Left forelimb (tissue), 1 donor: ENCODE measurements at places on chromosomes 3 and 15.

DNA sequence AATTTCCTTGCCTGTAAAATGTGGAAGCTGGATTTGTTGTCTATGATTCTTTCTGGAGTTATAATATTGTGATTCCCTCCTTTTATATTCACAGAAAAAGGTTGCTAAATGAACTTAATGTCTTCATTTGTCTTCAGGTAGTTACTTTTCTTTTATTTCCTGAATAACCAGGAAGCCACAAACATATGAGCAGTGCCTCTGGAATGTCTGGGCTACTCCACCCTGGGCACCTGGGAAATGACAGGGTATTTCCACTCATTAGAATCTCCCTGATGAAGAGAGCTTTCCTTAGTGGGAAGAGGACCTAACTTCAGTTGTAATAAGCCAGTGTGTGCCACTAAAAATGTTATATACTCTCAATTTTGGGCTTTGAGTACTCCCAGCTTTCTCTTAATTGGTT lies 3.8 kb upstream of the SLMAP start:
- no peak for DNase-seq

GRCh38 chr3:182730675-182731042 lies 62.6 kb upstream of the ATP11B start:
- DNase-seq, result no peak

DNA sequence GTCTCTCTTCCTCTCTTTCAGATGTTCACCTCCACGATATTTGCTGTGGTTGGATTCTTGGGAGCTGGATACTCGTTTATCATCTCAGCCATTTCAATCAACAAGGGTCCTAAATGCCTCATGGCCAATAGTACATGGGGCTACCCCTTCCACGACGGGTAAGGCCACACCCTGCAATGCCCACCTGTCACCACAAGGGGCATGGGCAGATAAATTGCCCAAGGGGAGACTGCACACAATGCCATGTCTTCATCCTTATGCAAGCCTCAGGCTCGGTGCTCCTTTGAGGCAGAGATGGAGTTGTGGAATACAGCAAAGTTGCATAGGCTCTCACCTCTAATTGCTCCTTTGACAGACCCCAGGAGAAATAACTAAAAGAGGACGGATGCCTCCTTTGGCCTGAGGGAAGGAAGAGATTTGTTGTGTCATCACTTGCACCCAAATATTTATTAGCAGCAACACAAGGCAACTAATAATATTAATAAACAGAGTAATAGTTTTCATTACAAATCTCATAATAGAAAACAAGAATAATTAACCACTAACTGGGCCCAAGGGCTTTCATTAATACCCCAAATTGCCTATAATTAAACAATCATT lies 13.2 kb downstream of the TM4SF4 start:
- no peak for DNase-seq

DNA sequence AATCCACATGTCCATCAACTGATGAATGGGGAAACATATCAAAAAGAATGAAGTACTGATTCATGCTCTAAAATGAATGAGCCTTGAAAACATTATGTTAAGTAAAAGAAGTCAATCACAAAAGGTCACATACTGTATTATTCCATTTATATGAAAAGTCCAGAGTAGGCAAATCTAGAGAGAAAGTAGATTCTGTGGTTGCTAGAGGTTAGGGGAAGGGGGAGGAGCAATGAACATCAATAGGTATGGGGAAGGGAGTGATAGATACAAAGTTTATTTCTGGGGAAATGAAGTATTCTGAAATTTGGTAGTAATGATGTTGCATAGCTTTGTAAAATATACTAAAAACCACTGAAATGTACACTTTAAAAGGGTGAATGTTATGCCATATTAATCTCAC lies 14.5 kb downstream of the SERP1 start:
- no peak for DNase-seq

DNA sequence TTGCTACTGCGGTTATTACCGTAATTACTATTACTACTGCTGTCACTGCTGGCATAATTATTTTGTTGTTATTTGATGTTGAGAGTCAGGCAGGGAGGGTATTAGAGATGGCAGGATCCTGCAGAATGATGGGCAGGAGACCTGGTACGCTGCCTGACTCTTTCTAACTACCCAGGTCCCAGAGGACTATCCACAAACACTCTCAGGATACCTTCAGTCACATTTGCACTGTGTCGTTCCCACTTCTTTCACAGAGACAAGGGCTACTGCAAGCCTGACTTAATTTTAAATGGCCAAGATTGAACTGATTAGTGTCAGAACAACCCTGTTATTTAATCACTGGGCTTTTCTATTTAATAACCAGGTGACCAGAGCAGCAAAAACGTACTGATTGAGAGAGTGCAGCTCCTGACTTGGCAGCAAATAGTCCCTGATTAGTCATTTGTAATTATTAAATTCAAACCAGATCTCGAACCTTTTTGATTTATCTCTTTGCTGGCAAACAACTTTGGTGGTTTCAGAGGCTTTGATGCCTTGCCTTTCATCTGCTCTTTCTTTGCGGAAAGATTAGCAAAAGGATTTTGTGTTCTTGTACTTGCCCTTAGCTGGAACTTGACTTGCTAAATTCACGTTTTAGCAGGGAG lies 88.8 kb upstream of the ARHGEF3 start:
- no peak for DNase-seq

GRCh38 chr15:100909565-100909964 lies 9.6 kb upstream of the LRRK1 start:
- DNase-seq, result no peak

- peak; percentile 57 for DNase-seq
These were observed 132.2 kb downstream of the KLF13 start for GRCh38 chr15:31458596-31459399.

GRCh38 chr3:192364316-192364715 lies 363.0 kb downstream of the FGF12 start:
- DNase-seq, result no peak

DNA sequence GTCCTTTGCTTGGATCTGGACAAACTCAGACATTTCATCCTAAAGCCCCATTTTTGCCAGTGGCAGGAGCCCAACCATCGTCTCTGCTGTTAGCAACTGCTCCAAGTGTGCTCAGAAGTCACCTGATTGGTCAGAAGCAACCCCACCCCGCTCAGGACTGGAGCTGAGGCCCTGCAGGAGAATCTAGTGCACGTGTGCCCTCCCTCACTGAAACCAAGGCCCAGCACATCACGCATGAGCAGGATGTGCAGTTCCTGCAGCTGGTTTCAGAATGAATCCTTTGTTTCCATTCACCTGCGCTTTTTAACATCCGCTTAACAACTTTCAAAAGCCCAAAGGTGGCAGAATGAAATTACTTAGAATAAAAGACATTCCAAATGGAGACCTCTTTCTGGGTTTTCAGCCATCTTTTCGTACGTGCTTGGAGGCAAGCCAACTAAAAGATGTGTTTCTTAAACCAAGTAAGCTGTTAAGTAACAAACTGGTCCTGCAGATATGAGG lies 81.2 kb downstream of the SRGAP3 start:
- no peak for DNase-seq

DNA sequence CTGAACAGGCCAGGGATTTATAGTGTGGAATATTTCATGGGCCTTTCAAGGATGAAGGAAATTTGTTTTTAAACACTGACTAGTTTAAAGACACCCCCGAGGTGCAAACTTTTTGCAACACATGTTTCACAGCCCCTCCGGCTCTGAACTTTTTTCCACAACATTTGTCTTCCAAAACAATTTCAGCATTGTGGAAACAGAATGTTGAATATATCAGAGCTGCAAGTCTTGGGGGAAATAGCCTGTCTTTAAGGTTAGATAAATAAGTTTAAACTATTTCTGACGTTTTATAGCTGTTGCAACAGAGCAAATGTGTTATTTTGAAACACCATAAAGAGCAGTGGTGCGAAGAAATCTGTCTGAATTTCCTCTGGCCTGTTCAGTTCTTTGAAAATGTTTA lies 229.2 kb upstream of the GOLGA6L4 start:
- no peak for DNase-seq

DNA sequence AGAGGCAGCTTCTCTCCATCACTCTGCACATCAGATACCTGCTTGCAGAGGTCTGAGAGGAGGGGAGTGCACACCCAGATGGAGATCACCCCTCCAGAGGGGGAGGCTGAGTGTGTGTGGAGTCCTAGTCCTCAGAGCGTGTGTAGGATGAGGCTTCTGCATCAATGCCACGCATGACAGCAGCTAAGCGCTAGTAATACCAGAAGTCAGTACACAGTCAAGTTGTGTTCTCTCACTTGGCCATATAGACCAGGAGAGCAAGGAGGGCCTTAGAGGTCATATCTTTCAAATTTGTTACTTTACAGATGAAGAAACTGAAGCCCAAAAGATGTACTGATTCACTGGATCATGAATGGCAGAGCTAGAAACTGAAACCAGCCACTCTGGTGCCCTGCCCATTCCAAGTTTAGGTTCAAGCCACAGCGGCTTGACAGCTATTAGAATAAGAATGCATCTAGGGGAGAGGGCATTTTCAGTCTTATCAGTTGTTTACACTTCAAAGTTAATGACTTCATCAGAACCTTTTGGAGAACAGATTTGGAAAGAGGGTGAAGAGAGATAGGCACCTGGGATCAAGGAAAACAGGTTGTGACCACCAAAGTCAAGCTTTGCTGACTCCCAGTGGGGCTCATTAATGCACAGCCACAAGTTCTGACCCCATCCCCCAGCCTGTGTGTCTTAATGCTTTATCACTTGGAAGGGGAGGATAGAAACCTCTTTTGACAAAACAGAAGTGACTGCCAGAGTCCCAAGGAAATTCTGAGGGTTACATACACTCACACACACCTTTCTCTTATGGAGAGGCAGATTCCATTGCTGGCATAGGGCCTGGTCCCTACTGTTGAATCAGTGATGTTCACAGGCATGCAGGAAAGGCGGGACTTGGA lies 310.3 kb downstream of the CHST2 start:
- DNase-seq, result no peak

- DNase-seq, result no peak
These were observed 43.3 kb upstream of the MITF start for GRCh38 chr3:69695933-69696332.

DNA sequence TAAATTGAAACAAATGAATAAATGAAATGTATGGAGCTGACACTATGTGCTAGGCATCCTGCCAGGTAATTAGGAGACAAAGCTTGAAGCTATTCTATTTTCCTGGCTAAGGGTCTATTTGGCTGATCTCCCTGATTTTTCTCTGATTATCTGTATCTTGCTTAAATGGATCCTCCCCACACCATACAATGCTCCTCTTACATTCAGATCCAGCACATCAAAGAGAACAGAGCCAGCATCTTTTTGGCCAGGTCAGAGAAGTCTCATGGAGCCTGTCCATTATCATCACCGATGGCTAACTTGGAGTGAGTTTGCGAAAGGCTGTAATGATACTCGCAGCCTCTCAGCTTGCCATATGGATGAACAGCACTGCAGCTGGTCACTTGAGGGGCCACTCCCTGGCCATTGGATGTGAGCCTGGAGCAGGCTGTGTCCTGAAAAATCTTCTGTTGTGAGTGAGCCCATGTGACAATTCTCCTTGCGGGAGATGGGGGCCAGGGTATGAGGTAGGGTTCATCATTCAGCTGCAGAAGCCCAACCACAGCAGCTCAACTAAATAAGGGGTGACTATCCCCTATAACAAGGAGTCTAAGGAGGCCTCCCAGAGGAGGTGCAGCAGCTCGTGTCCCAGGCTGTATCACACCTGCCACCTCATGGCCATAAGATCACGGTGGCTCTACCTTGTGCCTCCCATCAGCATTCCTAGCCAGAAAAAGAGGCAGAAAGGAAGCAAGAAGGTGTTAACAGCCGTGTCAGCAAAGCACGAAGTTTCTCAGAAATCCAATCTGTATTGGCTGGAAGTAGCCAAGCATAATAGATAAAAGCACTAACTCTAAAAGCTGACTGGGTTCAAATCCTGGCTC lies 69.3 kb upstream of the ST8SIA2 start:
- DNase-seq, result peak; percentile 65

GRCh38 chr3:177469216-177469615 lies 271.9 kb upstream of the TBL1XR1 start:
- DNase-seq, result no peak
